Activated T-cell treated with anti-CD3 and anti-CD28 coated beads for 1 hour (primary cell): ENCODE measurements at places on chromosomes 5 and 9.

- no peak for DNase-seq
Measured at GRCh38 chr5:57094753-57095683, 78.8 kb upstream of the GPBP1 start.

- DNase-seq: no peak
Measured at GRCh38 chr9:136734837-136735496, 7.8 kb downstream of the LCN10 start.

- DNase-seq: no peak
Measured at GRCh38 chr5:19577882-19578281, 410.1 kb downstream of the CDH18 start.

DNA sequence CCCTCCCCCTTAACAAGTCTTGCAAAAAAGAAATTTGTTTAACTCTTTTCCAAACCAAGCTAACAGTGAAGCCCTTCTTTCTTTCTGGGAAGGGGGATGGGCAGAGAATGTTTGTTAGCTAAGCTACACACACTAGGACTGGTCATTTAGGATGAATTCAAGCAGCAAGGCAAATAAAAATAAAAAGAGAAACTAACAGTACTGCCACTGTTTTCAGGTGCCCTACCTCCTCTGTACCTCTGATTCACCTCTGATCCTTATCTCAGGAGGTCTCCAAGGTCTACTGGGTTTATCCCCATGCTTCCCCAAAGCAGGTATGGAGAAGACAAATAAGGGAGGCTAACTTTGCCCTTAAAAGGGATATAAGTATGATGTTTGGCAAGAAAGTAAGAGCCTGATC is 52.9 kb downstream of the ELL2 start:
- no peak for DNase-seq

GRCh38 chr5:39580702-39581453 is 156.1 kb upstream of the DAB2 start:
- no peak for DNase-seq

DNA sequence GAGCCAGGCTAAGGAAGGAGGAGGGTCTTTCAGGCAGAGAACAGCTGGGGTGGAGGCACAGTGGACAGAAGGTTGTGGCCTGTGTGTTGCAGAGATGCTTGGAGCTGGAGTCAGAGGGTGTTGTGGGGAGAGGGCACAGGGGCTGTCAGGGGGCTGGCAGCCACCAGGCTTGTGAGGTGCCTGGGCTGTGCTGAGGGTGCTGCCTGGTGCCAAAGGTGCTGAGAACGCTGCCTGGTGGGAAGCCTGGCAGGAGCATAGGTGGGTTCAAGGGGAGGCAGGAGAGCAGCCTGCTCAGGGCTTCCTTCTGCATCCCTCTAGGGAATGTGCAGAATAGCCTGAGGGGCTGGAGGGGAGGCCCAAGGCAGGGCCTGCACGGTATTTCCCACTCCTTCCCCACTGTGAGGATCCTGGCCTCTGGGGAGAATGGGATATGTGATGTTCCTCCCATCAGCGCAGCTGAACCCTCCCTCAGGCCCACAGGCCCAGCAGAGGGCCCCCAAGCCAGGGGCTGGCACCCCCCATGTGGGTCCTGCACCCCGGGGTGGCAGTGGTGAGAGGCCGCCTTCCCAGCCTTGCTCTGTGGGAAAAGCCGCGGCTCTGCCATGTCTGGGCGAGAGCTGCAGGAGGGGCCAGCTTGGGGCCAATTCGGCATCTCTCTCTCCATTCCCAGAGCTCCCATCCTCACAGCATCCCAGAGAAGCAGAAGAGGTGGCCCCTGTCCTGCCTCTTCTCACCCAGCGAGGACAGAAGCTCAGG is 76.3 kb downstream of the CACNA1B start:
- DNase-seq: no peak

GRCh38 chr5:55022450-55022849 is 1.6 kb upstream of the GZMK start:
- DNase-seq: no peak

GRCh38 chr5:64161420-64161819 is 4.2 kb upstream of the RNF180 start:
- DNase-seq: no peak

DNA sequence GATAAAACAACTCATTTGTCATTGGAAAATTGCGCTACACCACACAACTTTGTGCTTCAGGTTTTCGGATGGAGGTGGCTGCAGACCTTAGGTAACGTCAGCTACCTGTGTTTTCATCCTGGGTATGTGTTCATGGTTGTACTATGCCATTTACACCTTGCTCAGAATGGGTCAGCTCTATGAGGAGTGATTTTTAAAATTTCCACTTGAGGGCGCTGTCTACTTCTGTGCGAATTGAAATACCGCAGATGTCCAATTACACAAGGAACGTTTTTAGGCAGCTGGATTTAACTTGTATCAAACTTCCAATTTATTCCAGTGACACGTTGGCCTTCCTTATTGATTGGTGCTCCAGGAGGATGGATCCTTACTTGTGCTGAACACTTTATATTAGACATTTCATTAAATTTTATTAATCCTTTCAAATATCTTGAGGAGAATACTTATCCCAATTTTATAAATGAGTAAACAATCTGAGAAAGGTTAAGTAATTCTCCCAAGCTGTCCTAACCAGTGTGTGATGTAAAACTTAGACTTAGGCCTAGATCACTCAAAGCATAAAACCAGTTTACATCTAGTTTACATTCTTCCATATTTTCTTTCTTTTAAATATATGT is 23.4 kb downstream of the DMRTA1 start:
- no peak for DNase-seq

- DNase-seq: no peak
Measured at GRCh38 chr9:126093771-126094170, 232.9 kb upstream of the MVB12B start.

DNA sequence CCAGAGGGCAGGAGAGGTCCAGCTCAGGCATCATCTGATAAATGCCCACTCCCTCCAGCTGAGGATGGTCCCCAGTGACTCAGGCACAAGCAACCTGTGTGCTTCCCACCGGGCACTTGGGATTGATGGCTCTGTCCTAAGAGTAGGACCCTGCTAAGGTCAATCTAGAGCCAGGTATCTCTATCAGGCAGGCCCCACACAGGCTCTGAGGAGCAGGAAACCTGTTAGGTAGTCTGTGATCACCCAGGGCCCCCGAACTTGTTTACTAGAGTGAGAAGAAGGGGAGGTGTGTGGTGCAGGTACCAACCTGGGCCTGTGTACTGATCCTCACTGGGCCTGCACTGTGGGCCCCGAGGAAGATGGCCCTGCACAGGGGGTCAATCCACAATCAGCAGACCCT is 119.6 kb upstream of the FSTL4 start:
- DNase-seq: no peak

DNA sequence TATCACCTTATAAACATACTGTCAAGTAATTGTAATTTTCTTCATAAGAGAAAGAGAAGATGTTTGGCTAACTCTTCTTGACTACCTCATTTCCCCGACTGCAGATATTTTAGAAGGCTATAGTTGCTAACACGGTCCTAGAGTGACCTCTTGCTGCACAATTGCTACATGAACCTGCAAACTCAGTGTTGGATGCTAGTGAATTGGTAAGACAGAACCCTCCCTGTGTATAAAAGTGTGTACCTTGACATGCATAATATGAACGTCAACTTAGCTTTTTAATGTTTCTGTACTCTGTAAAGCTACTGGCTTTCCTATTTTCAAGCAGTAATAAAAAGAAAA is 46.7 kb upstream of the CER1 start:
- DNase-seq: no peak
